ENCODE measurements at places on chromosomes 4 and X.

GRCh38 chr4:26515936-26516335 lies 25.7 kb upstream of the CCKAR start:
- DNase-seq = no peak

DNA sequence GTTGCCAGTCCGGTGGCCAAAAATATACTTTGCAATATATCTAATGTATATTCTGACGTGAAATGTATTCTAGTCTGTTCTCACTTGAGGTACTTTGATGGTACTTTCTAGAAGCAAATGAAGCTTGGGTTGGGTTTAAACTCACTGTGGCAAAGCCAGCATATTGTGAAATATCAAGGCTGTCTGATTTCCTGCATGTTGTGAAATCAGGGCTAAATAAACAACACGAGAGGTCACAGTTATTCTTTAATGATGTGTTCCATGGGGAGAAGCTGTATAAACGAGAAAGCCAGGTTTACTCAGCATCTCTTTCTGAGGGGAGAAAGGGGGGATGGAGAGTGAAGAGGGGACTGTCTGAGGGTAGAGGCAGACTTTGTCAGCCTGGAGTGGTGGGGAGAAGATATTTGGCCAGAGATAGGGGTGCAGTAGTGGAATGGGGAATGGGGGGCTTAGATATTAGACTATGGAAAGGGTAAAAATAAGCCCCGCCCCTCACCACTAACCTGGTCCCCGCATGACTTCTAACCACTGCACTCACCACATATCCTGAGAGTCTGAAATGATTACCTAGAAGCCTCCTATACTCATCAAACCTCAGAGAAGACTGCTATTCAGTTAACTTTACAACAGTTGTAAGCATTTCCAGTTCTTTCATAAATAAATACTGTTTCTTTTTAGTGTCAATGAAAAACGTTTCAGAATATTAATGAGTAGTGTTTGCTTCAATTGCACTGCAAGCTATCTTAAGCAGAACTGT lies 5.9 kb upstream of the SCARB2 start:
- no peak for DNase-seq

GRCh38 chr4:67131224-67131623 lies 414.1 kb downstream of the CENPC start:
- DNase-seq = no peak

- peak; percentile 64 for DNase-seq
Observed at GRCh38 chrX:130916636-130917422, 13.8 kb upstream of the ENOX2 start.

- no peak for DNase-seq
Observed at GRCh38 chrX:134868771-134869495, 121.9 kb upstream of the SMIM10 start.

DNA sequence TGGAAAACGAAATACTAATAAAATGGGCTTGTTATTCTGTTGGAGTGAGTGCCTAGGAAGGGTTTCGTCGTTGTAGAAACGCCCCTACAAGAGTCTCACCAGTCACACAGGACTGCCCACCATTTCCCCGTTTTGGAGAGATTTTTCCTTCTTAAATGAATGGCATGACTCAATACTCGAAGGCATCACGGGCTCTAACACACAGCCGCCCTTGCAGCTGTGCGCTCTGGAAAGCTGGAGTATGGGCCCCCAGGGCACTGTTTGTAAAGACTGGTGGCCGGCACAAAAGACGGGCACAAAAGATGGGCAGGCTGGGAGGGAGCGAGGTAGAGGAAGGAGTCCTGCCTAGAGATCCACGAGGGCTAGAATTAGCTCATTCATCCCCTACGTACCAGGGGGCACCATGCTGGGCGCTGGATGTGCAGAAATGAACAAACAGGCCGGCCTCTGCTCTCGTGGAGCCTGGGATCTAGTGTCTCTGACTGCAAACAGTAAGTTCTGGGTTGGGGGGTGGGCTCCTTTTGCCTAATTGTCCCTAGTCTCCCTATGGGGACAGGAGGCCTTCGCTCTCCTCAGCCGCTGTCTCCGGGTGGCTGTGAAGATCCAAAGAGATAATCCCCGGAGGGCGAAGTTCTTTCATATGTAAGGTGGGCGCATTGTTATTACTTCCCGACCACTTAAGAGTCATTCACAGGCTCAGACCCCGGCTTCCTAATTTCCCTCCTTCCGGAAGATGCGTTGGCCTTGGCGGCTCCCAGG lies 1.0 kb upstream of the SFRP2 start:
- no peak for DNase-seq

DNA sequence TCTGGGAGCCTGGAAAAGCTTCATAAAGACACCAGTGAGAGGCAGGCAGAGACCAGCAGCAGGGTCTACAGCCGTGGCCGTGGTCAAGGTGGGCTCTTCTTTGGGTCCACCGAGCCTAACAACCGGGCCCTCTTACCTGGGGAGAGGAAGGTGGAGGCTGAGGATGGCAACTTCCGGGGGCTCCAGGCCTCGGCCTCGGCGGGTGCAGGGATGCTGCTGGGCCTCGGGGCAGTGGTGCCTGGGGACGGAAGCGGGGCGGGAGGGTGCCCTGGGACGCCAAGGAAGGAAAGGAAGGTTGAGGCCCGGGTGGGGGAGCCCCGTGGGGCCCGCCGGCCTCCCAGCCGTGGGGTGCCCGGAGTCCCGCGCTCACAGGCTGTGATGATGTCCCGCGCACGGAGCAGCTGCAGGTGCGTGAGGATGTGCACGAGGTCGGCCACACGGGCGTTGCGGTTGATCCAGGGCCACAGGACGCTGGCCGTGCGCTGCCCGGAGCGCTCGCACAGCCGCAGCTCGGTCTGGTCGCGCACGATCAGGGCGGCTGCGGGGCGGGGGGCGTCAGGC lies 561 bp downstream of the IRAK1 start:
- DNase-seq = peak; percentile 15

DNA sequence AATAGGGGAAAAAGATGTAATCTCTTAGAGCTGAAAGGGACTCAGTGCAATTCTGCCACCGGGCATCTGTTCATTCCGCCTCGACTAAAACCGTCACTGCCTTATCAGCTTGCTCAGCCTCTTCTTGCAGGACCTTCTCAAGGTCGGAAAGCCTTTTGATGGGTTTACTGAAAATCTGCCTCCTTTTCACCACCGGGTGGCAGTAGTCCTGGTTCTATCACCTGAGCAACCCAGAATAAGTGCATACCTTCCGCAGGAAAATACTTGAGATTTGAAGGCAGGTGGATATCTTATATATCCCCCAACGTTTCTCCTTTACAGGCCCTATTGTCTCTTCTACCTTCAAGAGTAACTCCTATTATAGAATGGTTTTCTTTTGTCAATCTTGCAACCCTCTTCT lies 103.4 kb upstream of the PAK3 start:
- peak; percentile 23 for DNase-seq

GRCh38 chr4:140095694-140096482 lies 58.1 kb downstream of the MAML3 start:
- DNase-seq = no peak

- DNase-seq = peak; percentile 58
Observed at GRCh38 chrX:101759000-101759399, 99.3 kb upstream of the ARMCX2 start.
